ENCODE measurements at places on chromosomes 1 and 21.

DNA sequence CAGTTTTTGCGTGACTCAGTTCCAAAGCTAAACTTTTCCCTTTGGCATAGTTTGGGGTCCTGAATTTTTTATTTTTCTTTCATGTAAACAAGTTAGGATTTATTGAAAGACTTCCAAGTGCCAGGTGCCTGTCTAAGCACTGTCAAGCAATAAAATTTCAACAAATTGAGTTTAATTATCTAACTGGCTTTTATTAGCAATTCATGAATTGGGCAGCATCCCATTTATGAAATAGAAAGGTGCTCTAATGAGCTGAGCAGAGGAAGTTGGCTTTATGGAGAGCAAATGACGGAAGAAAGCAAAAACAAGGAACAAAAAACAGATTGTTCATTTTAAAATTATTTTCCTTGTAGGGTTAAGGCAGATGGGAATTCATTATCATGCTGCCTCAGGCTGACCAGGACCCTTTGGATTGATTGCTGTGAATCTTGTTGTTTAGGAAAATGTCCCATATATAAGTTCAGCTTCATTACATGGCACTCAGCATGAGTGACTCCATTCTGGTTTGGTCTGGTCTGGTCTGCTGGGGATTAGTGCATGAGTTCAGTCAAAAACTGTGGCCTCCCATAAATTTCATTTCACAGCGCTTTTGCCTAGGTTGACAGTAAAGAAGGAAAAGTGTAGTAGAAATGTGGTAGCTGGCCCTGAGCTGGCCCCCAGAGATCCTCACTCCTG, 21.5 kb upstream of the COG2 start:
- no peak for DNase-seq

GRCh38 chr1:27367160-27367650, 444 bp upstream of the MAP3K6 start:
- DNase-seq, result no peak

GRCh38 chr1:229558460-229559335, at the start of gene ABCB10:
Gene ABCB10 (minus strand): TSS chr1:229558707. CDS start chr1:229558652, 55 bp downstream.
- peak; percentile 89 for DNase-seq

DNA sequence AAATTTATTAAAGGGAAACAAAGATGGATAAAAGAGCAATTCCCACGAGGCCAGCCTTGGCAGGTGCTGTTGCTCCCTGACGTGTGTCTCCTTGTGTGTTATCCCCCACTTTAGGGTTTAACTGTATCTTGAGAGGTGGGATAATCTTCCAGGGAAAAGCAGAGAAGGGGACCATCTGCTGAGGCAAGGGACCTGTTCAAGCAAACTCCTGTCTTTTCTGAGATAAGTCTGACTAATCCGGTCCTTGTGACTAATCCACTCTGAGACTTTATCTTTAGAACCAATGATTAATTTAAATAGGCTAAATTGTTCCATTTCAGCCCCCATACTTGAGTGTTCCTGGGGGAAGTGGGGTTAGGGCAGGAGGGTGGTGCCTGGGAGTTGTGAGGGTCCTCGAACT, 163.6 kb downstream of the CAMTA1 start:
- no peak for DNase-seq

GRCh38 chr1:64031236-64031635, 172.2 kb upstream of the UBE2U start:
- DNase-seq, result no peak

DNA sequence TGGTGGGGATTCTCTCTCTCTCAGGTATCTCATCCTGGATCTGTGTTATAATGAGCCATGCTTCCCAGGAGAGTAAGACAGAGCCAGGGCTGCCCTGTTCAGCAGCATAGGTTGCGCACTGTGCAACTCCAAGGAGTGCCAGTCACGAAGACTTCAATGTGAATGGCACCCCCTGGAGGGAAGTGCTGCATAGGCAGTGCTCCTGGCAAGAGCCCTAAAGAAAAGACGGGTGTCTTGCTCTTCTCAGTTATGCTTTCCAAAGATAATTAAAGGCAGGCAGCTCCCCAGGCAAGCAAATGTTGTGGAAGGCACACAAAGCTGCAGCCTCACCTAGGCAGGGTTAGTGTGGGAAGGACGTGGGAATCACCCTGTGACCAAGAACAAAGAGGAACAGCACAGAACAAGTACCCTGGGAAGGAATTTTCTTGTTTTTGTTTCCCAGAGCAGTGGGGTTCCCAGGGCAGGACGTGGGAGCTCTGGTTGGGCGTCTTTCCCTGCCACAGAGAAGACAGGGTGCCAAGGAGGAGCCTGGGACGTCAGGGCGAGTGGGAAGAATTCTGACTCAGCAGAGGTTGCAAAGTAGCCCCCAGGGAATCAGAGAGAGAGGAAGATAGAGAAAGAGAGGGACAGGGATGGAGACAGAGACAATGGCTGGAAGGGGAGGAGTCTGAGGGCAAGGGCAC, 120.9 kb downstream of the KCNN3 start:
- DNase-seq, result peak; percentile 33

GRCh38 chr1:170284951-170285350, 139.2 kb downstream of the NTMT2 start:
- no peak for DNase-seq

- DNase-seq, result no peak
These were observed 276.6 kb upstream of the FMN2 start for GRCh38 chr1:239815074-239815473.

GRCh38 chr1:179166663-179167417, 62.6 kb downstream of the ABL2 start:
- no peak for DNase-seq

- no peak for DNase-seq
These were observed 2.5 kb upstream of the RCSD1 start for GRCh38 chr1:167627615-167627864.

DNA sequence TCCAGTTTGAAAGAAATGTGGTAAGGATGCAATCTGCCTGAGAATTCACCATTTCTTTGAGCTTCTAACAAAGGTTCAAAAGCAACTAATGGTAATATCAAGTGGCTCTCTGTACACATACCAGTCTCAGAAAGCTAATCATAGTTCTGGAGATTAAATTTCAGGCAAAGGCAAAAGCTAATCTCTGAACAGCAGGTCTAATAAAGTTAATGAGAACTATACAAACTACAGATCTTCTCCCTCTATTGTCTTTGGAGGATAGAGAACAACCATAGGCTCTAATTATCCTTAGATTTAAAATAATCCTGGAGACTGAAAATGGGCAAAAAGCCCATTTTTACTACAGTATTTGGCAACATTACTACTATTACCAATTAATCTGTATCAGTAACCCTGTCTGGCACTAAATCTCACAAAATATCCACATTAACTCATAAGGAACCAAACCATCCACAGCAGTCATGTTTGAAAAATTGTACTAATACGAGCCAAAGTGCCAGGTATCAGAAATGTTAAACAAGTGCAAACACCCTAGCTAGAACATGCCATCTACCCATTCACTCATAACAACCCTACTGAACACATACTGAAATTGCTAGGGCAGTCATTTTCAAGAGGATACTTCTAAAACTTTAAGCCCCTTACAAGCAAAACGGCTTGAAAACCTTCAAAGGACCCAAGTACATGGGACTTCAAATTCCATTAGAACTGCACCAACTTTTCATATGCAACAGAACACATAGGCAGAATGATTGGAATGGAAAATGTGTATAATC, 4.8 kb downstream of the DIPK1A start:
- no peak for DNase-seq

DNA sequence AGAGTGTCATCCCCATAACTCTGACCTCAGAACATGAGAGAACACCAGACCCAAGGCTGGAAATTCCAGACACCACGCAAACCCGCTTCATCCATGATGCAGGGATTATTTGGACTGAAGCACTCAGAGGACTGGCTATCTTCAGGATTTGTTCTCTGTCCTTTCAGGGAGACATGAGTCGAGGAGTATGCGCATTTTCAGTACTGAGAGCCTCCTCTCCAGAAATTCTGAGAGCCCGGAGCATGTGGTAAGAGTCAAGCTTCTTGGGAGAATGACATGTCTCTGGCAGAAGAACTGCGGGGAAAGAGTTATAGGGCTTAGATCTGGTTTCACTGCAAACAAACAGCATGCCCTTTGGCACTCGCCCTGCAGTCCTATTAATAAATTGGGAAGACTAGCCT, 6.9 kb downstream of the LAX1 start:
- no peak for DNase-seq

DNA sequence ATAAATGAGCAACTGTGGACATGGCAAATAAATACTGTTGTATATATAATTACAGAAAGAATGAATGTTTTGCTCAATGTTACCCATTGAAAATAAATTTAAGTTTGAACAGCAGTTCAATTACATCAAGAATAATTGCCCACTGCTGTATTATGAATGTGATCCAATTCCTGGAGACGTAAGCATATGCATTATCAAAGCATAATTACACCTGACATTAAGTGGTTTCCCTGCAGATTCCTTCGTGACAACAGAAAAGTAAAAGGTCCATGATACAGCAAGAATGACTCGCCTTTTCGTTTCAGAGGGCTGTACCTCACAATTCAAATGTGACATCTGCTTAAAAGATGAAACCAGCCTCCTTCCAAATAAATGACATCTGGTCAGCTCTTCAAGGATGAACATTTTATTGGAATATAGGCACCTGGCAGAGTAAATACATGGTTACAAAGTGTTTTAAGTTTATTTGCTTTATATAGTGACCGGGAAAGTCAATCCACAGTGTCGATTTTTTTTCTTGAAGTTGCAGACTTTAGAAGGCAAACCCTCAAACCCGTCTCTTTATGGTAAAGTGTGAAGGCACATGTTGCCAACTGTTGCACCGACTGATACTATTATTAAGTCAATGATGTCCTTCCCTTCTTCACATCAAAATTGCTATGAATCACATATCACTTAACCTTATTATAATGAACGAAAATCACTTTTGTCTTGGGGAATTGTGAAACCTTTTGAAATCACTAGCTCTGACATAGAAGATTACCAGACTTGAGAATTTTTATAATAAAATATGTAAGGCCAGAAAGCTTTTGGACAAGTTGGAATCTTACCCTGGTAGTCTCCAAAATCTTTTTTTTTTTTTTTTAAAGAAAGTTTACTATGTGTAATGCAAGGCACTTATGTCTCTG, 36.2 kb upstream of the EDEM3 start:
- no peak for DNase-seq

DNA sequence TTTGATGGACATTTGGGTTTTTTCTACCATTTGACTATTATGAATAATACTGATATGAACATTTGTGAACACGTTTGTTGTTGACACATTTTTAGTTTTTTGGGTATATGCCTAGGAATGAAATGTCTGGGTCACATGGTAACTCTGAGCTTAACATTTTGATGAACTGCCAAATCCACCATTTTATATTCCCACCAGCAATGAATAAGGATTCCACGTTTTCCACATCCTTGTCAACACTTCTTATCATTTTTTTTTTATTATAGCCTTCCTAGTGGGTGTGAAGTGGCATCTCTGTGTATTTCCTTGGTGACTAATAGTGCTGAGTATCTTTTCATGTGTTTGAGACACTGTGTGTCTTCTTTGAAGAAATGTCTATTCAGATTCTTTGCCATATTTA, 67.6 kb downstream of the RASAL2 start:
- DNase-seq, result no peak

DNA sequence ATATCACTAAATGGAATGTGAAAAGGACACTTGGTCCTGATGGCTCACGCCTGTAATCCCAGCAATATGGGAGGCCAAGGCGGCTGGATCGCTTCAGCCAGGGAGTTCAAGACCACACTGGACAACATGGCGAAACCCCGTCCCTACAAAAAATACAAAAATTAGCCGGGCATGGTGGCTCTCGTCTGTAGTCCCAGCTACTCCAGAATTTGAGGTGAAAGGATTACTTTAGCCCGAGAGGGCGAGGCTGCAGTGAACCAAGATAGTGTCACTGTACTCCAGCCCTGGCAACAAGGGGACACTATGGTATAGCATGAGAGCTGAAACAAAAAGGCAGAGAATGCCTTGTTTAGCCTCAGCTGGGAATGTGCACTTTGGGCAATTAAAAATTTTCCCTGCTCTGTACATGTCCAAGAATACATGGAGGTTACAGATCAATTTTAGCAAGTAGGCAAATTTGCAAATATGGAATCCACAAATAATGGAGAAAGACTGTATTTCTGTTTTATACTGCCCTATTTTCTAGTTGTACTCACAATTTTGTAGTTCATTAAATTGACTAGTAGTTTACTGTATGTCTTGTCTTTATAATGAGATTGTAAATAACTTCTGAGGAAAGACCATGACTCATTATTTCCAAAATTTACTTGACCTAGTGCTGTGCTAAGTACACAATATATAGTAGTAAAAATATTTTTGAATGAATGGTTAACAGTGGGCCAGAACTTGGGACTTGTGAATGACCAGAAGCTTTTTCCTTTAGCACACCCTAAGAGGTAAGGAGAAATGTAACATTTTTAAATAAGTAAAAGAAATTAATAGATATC, 2.0 kb upstream of the ANGEL2 start:
- no peak for DNase-seq

GRCh38 chr1:155529109-155529508, 33.5 kb downstream of the ASH1L start:
- no peak for DNase-seq

GRCh38 chr1:9242338-9242969, 7.9 kb downstream of the H6PD start:
- DNase-seq, result no peak

GRCh38 chr1:59214248-59215208, 82.4 kb upstream of the FGGY start:
- no peak for DNase-seq

GRCh38 chr1:161285521-161285920, 24.2 kb downstream of the MPZ start:
- no peak for DNase-seq

- no peak for DNase-seq
These were observed 37.0 kb downstream of the COL6A1 start for GRCh38 chr21:46018615-46019014.

- no peak for DNase-seq
These were observed 8.0 kb downstream of the RNF187 start for GRCh38 chr1:228494970-228495853.

GRCh38 chr1:153598309-153599172, 14.4 kb downstream of the S100A16 start:
- no peak for DNase-seq

DNA sequence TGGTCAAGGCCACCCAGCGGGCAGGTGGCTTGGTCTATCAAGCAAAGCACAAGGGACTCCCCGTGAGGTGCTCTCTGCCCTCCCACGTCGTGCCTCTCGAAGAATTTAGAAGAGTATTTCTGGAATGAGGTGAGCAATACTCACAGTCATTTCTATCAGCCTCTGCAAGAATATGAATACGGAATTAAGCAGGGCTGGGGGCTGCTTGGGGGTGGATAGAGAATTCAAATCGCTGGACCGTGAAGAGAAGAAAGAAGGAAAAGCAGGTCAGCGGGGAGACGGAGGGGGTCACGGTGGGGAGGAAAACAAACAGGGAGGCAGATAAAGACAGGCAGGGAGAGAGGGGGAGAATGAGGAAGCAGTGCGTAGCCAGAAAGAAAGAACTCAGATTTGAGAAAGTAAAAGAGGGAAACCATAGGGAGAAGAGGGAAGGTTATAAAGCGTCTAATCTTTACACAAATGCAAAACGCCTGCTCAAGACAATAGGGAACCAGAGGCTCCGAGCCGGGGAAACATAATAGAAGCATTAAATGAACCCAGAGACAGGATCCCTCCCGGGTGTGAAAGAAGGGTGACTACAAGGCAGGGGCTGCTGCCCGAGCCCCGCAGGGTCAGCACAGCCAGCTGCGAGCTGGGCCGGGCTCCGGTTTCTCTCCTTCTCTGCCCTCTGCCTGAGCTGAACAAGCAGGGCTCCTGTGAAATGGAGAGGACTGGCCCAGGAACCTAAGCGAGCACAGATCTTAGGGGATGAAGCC, 2.1 kb upstream of the EDN2 start:
- no peak for DNase-seq

GRCh38 chr21:36718951-36719501, 20.1 kb downstream of the SIM2 start:
- DNase-seq, result no peak

All from activated naive CD4-positive, alpha-beta T cell treated with Interleukin-2 at 50 U/mL for 16 hours (primary cell).